Foreskin keratinocyte (primary cell): ENCODE measurements at places on chromosomes 1 and 21.
A peak's percentile ranks its signal among the peaks of the same experiment; 100 is the strongest.

GRCh38 chr21:35697321-35697808, 363.0 kb downstream of the SETD4 start:
- DNase-seq = no peak

GRCh38 chr1:206098242-206098919, 18.8 kb downstream of the AVPR1B start:
- no peak for DNase-seq

DNA sequence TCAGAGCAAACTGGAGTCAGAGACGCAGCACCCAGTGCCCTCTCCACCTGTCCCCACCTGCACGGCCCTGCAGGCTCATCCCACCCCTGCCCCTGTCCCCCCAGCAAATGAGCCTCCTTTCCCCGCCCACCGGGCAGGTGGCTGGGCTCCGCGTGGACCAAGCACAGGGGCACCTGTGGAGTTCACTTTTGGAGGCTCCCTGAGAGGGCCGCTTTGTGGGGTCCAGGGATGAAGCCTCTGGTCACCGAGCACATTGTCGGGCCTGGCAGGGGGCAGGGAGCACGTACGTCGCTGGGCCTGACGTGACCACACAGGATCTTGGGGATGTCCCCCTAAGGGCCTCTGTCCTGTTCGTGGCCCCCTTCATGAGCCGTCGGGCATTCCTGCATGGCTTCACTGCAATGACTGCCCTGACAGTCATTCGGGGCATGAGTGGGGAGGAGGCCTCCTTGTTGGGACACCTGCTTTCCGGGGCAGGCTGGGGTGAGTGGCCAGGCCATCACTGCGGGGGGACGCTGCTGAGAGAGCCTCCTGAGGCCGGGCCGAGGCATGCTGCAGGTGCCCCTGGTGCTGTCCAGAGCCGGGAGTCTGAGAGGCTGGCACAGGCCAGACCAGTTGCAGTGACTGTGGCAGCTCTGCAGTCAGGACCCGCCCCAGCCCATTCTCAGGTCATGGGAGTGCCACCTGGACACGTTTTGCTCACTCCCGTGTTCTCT, 19.7 kb downstream of the SLX9 start:
- DNase-seq = no peak

DNA sequence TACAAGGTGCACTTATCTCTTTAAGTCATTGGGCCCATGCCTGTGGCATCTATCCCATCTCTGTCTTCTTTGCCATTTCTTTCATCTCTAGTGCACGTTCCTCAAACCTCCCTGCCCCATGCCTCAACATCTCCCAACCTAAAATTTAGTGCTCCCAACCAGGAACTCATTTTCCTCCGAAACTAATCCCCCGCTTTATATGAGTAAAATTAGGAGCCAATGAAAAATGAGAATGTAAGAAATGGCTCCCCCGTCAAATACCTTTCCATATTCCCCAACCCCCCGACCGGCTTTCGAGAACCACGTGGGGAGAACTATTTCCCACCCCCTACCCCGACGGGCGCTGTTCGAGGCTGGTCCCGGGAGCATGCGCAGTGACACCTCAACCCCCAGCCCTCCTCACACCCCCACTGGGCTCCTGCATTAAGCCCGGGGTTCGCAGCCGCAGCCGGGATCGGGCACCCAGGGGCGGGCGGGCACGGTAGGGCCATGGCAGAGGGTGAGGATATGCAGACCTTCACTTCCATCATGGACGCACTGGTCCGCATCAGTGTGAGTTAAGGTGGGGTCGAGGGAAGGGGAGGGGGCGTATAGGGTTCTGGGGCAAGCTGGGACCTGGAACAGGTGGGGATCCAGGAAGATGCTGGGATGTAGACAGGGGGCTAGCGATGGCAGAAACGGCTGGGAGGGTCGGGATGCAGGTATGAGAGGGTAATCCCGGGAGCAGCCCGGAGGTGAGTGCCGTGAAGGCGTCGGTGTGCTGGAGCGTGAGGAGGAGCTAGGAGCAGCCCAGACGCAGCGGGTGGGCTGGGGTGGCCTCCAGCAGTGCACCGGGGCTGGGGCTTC, at the start of gene TRIM46:
TRIM46 (plus strand) TSS at position 372 of the 846 bp plus-strand sequence; CDS start at position 490, 118 bp downstream.
- DNase-seq = no peak

- peak; percentile 92 for DNase-seq
Observed at GRCh38 chr1:10082785-10083479, 50.2 kb downstream of the UBE4B start.

DNA sequence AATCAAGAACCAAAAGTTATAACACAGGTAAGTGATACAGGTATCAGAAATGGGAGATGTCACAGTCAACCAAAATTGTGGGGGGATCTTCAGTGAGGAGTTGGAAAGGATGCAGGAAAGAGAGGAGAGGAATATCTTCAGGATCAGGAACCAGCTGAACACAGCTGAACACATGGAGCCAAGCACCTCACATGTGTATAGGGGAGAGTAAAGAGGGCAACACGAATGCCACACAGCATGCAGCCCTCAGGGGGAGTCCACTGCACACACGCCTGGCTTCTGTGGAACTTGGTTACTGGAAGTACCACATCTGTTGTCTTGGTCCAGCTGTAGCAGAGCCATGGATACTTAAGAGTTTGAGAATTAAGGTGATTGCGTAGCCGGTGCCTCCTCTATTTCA, 218.8 kb downstream of the RGS7 start:
- DNase-seq = no peak

DNA sequence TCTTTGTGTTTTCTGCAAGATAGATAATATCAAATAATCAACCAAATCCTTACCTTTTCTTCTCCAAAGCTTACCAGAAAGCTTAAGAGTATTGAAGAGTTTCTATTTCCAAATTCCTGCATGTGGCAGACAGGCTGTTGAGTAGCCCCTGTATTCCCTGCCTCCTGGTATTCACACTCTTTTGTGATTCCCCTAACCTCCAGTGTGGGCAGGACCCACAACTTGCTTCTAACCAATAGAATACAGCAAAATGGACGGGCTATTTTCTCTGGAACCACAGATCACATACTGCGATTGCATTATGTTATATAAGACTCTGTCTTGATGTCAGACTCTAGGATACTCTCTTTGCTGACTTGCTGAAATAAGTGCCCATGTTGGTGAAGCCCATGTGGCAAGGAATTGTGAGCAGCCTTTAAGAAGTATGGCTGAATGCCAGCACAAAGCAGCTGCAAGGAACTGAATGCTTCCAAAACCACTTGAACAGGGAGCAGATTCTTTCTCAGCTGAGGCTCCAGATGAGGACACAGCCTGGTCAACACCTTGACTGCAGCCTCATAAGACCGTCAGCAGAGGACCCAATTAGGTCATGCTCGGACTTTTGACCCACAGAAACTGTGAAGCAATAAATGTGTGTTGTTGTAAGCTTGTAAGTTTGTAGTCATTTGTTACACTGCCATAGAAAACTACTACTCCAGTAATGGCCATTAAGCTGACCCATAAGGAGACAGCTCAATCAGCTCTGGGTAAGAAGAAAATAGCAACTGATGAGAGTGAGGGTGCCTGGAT, 47.9 kb upstream of the PLXNA2 start:
- DNase-seq = no peak

GRCh38 chr1:217403026-217403720, 227.7 kb downstream of the GPATCH2 start:
- DNase-seq = no peak

- no peak for DNase-seq
Observed at GRCh38 chr1:17683598-17683997, 71.5 kb upstream of the ACTL8 start.

- no peak for DNase-seq
Observed at GRCh38 chr1:150141452-150141851, 8.3 kb upstream of the PLEKHO1 start.

GRCh38 chr1:173447224-173447623, 29.9 kb upstream of the PRDX6 start:
- DNase-seq = no peak

GRCh38 chr1:31618916-31619846, 1.7 kb downstream of the HCRTR1 start:
- DNase-seq = no peak

DNA sequence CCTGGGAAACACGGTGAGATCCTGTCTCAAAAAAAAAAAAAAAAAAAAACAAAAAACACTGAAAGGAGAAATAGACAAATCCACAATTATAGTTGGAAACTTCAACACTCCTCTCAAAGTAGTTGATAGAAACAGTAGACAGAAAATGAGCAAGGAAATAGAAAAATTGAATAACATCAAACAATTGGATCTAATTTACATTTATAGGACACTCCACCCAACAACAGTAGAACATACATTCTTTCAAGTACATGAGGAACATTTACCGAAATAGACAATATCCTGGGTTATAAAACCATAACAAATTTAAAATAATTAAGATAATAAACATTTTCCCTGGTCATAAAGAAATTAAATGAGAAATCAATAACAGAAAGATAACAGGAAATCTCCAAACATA, 14.9 kb upstream of the ZMYM1 start:
- no peak for DNase-seq

DNA sequence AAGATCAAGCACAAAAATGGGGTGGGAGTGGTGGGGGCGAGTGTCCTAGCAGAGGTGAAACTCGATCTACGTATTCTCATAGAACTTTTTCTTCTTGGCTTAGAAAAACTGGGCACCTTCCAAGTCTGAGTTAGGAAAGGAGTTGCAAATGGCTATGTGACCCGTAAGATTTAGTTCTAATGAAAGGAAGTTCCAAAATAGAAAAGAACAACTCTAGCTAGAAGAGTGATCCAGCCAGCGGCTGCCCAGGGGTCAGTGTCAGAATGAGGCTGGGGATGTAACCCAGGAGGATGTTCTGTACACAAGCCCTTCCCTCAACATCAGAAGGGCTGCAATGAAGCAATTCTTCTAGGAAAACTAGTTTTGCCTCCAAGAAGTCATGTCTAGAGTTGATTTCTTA, 5.2 kb downstream of the MTARC1 start:
- DNase-seq = no peak

DNA sequence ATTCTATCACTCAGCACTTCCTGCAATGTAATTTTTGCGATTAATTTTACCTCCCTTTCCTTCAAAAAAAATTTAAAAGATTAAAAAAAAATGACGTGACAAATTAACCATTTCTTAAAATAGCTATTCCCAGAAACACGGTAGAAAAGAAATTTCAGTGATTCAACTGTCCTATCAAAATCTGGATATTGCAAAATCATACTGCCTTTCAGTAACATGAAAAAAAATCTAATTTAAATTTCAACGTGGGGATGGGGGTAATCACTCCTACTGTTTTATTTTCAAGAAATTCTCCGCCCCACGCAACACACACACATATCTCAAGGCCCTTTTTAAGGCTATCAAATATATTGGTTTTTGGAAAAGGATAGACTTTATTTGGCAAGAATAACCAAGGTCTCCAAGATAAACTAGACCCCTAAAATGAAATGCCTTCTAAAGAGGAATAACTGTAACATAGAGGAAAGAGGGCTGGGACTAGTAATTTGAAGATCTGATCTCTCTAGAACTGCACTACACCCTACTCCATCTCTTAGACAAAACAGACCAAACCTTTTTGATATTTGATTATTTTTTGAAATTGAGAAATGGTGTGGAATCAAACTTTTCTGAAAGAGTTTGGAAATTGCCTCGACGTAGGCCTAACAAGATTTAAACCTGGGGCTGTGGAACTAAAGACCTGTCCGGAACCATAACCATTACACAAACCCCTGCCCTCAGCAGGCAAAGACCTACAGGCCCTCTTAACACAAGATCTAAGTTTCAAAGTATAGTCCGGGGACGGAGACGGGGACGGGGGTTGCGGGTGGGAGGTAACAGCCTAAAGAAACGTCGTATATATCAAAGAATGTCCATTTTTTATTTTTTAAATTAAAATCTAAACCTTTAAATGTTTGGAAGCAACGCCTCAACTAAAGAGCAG, 941 bp downstream of the ARNT start:
- DNase-seq = no peak

DNA sequence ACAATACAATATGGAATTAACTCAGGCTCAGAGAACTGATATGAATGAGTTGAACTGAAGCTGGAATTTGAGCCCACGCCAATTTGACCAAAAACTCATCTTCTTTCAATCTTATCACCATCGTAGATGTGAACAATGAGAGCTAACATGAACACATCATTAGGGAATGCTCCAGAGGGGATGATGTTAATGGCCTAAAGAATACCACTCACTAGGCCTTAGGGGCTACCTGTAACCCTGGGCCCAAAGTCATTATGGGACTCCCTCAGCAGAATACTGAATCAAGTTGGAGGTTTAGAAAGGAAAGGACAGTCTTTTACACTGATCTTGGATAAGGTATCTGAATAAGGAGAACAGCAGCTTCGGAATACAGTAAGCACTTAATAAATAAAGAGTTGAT, 73.6 kb downstream of the C1orf94 start:
- DNase-seq = no peak

GRCh38 chr1:108557296-108557695, 2.6 kb upstream of the EEIG2 start:
- no peak for DNase-seq
